Esophagus mucosa (tissue), 1 donor: ENCODE measurements at places on chromosomes 7 and 10. TPM values are rescaled to one million over a fixed set of nuclear protein-coding genes. Genes with fewer than 3 reads are reported as not detected.

DNA sequence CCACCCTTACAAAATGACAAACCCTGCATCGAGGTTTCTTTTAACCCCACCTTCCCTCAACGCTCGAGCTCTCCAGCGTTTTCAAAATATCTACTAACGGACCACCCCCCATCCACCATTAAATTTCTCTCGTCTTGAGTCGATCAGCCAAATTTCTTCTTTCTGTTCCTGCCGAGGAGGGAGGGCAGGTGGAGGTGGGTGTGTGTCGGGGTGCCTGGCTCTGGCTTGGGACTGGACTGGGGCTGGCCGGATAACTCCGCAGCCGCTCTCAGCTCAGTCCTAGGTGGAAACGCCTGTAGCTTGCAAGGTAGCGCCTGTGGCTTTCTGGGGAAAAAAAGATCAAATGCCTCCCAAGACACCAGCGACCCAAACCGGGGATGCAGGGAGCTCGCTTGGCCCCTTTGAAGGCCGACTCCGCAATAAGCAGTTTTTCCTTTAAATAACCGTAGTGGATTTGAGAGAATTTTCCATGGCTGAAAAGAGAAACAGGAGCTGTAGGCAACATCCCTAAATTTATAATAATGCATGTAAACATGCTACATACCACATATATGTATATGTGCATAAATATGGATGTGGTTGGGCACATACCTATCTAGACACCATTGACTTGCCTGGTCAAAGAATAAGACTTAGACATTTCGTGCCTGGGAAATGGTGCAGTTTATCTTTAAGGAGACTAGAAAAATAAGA lies 1.9 kb upstream of the TMEM178B start:
- ATAC-seq = no peak

- ATAC-seq = no peak
Observed at GRCh38 chr10:91610444-91610843, 22.4 kb downstream of the PPP1R3C start.

The PHYHIPL gene
- total RNA-seq = not detected

- ATAC-seq = no peak
Observed at GRCh38 chr7:146654048-146654447, 537.4 kb downstream of the CNTNAP2 start.

- ATAC-seq = no peak
Observed at GRCh38 chr10:119539359-119539825, 3.1 kb downstream of the RGS10 start.

The FGFR2 gene
- 27.4 TPM for total RNA-seq

GRCh38 chr10:48418189-48418788 lies 111.8 kb downstream of the MAPK8 start:
- no peak for ATAC-seq

GRCh38 chr7:99156649-99157048 lies 12.7 kb upstream of the SMURF1 start:
- no peak for ATAC-seq

DNA sequence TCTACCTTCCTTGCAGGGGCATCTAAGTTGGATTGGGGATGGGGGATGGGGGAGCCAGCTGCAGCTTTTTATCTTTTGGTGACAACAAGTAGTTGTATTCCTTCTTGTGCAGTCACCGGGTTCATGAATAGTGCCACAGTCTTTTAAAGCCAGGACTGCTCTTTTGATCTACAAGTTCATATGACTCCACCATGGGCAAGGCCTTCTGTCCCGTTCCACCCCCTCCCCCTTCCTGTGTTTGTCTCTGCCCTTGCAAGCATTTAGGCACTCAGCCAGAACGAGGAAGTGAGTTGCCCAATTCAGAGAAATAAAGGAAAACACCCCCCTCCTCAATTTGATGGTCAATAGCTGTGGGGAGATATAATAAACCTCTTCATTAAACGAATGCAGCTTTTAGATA lies 44.8 kb upstream of the EGR2 start:
- no peak for ATAC-seq
